ENCODE measurements at places on chromosomes 3 and 15.

- peaks cover 8% of the 10 kb centered on the region for H3K27me3 ChIP-seq
- H3K4me1 ChIP-seq, result no peaks in the 10 kb centered on the region
- DNase-seq, result no peak
- no peaks in the 10 kb centered on the region for H3K36me3 ChIP-seq
These were observed 95.8 kb upstream of the TNFAIP8L3 start for GRCh38 chr15:51190424-51191068.

DNA sequence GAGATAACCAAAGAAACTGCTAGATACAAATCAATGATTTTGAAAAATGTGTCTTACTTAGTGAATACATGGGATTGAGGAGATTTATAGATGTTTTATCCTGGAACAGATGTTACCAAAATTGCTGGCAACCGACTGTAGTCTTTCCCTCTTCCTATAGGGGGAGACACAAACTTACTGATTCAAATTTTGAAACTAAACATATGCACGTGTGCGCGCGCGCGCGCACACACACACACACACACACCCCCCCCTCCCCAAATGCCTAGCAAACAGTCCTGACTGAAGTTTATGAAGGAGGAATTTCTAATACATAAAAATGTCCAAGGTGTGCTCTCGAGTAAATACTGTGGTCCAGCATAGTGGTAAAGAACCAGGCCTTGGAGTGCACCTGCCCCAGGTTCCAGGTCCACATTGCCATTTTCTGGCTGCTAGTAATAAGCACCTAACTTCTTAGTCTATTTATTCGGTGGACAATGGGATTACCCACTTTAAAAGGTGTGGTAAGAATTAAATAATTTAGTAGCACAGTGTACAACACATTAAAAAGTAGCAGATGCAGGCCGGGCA is 18.5 kb upstream of the C3orf62 start:
- H3K36me3 ChIP-seq, result peaks cover 44% of the 10 kb centered on the region
- peak; percentile 83 for DNase-seq
- no peak overlapping the region for H3K27ac ChIP-seq
- H3K27me3 ChIP-seq, result no peaks in the 10 kb centered on the region
- H3K4me1 ChIP-seq, result no peaks in the 10 kb centered on the region

DNA sequence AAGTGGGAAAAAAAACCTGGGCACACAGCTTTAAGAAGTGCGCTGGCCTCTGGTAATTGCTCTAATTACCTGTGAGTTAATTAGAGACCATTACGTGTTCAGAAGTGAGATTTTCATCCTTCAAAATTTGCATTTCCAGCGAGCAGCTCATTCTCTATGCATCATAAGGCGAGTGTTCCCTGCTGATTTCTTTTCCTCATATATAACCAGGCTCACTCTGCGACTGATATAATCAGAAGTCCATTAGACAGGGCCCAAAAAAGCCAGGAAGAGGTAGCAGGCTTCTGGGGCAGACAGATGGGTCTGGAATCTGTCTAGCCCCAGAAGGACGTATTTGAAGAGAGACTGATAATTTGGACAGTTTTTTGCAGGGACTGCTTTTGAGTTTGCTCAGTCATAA is 158.7 kb downstream of the MTHFS start:
- no peaks in the 10 kb centered on the region for H3K36me3 ChIP-seq
- H3K27ac ChIP-seq, result no peak overlapping the region
- H3K4me1 ChIP-seq, result no peaks in the 10 kb centered on the region
- peaks cover 4% of the 10 kb centered on the region for H3K27me3 ChIP-seq
- DNase-seq, result no peak

GRCh38 chr15:66167854-66168253 is 85.7 kb downstream of the MEGF11 start:
- no peak overlapping the region for H3K27ac ChIP-seq
- no peaks in the 10 kb centered on the region for H3K36me3 ChIP-seq
- no peak overlapping the region for H3K4me3 ChIP-seq

DNA sequence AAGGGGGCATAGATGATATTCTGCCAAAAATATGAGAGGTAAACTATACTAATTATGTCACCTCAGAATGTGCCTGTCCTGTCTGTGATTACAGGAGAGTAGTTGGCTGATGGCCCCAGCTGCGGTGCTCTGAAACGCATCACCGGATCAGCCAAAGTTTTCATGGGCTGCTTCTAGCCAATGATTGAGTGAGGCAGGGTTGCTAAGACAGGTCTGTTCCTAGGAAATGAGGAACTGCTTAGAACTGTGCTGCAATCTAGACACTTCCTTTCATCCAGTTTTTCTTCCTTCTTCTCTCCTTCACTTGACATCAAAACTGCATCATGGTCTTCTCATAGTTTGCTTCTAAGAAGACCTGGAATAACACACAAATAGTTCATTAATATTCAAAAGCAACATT is 124.0 kb downstream of the KCNH8 start:
- H3K27me3 ChIP-seq, result no peaks in the 10 kb centered on the region
- H3K4me3 ChIP-seq, result no peak overlapping the region
- H3K36me3 ChIP-seq, result no peaks in the 10 kb centered on the region
- H3K27ac ChIP-seq, result no peak overlapping the region
- H3K4me1 ChIP-seq, result no peaks in the 10 kb centered on the region
- DNase-seq, result no peak

DNA sequence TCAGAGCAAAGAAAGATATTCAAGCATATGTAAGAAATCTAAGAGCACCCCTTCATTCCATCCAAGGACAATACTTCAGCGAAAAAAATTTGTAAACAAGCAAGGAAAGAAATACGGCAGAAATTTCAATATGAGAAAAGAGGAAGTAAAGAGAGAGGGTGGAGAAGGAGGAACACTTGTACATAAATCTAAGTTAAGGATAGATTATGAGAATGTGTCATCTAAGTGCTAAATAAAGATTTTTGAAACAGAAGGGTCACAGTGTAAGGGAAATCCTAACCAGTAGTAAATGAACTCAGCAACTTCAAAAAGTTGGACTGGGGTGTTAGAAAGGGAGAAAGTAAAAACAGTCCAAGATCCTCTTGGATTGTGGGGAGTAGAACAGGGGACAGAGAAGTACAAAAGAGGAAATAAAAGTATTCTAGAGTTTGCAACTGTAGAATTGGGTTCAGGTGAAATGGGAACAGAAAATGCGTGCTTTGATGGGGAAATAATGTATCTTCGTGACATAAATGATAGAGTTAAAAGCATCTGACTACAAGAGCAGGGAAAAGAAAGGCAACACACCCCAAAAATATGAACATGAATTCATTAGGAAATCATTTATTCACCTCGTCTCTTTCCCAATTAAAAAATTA is 68.5 kb upstream of the ATP13A5 start:
- no peaks in the 10 kb centered on the region for H3K27me3 ChIP-seq
- H3K4me1 ChIP-seq, result no peaks in the 10 kb centered on the region

DNA sequence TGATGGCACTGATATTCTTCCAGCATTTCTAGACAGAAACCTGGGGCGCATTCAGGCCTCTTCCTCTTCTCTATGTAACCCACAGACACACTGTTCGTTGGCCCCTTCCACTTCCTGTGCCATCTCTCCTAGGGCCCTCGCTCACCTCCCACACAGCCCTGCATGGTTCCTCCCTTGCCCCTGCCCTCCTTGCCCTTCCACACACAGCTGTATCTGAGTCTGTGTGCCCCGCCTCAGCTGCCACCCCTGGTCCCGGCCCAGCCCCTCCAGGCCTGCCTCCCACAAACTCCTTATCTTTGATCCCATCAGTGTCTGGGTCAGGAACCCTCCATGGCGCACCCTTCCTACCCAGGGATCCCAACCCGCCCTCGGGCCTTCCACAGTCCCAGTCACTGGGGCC is 37.9 kb downstream of the RAB6B start:
- H3K36me3 ChIP-seq, result no peaks in the 10 kb centered on the region
- H3K4me1 ChIP-seq, result peaks cover 12% of the 10 kb centered on the region
- no peak overlapping the region for H3K27ac ChIP-seq
- H3K27me3 ChIP-seq, result no peaks in the 10 kb centered on the region

- DNase-seq, result no peak
- H3K4me1 ChIP-seq, result peaks cover 16% of the 10 kb centered on the region
- H3K27me3 ChIP-seq, result peaks cover 21% of the 10 kb centered on the region
- no peak overlapping the region for H3K27ac ChIP-seq
- peak overlapping the region; percentile 37 for H3K4me3 ChIP-seq
These were observed 69.0 kb downstream of the SQOR start for GRCh38 chr15:45703670-45704328.

DNA sequence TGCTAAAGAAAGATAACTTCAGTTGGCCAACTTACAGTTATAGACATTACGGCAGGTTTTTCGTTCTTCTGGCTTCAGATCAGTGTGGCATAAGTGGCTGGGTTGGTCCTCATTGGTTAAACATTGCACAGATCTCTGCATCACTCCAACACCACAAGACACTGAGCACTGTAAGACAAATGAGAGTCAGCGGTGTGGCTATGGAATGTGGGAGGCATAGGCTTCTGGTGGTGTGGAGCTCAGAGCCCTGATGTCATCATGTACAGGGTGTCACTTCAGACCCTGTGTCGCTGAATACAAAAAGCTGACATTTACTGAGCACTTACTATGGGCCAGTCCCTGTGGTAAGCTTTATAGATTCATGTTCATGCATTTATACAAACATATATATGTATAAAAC is 146.0 kb downstream of the ADAMTS9 start:
- H3K4me3 ChIP-seq, result no peak overlapping the region
- no peaks in the 10 kb centered on the region for H3K4me1 ChIP-seq
- no peaks in the 10 kb centered on the region for H3K36me3 ChIP-seq
- no peak overlapping the region for H3K27ac ChIP-seq
- no peak for DNase-seq

DNA sequence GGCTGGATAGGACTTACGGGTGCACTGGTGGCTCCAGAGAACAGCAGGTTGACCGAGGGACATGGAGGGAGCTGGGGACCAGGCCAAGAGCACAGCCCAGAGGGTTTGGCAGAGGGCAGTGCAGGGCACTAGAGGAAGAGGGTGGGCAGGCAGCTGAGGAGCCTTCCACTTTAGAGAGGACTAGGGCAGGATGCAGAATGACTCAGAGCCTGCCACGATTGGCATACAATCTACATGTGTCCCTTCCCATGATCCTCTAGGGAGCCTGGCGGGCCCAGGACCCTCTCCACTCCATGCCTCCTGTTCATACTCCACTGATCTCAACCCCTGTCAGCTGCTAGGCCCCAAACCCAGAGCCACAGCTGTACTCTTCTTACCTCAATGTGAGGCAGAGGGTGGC is 14.4 kb upstream of the APEH start:
- no peak for DNase-seq
- peaks cover 12% of the 10 kb centered on the region for H3K4me1 ChIP-seq
- no peak overlapping the region for H3K4me3 ChIP-seq
- no peak overlapping the region for H3K27ac ChIP-seq
- H3K27me3 ChIP-seq, result no peaks in the 10 kb centered on the region
- H3K36me3 ChIP-seq, result no peaks in the 10 kb centered on the region

GRCh38 chr3:127069814-127070440 is 87.0 kb downstream of the PLXNA1 start:
- H3K27me3 ChIP-seq, result peaks cover 18% of the 10 kb centered on the region
- no peaks in the 10 kb centered on the region for H3K36me3 ChIP-seq
- no peak overlapping the region for H3K4me3 ChIP-seq
- DNase-seq, result no peak
- no peaks in the 10 kb centered on the region for H3K4me1 ChIP-seq
- H3K27ac ChIP-seq, result no peak overlapping the region

- peak; percentile 21 for DNase-seq
- H3K27ac ChIP-seq, result no peak overlapping the region
- H3K36me3 ChIP-seq, result peaks cover 26% of the 10 kb centered on the region
- no peaks in the 10 kb centered on the region for H3K4me1 ChIP-seq
- H3K27me3 ChIP-seq, result no peaks in the 10 kb centered on the region
These were observed 137.8 kb downstream of the DMXL2 start for GRCh38 chr15:51484781-51485180.

- H3K4me3 ChIP-seq, result no peak overlapping the region
- H3K36me3 ChIP-seq, result no peaks in the 10 kb centered on the region
- H3K27me3 ChIP-seq, result no peaks in the 10 kb centered on the region
- DNase-seq, result no peak
- no peaks in the 10 kb centered on the region for H3K4me1 ChIP-seq
These were observed 140.4 kb upstream of the MBNL1 start for GRCh38 chr3:152128356-152128755.

DNA sequence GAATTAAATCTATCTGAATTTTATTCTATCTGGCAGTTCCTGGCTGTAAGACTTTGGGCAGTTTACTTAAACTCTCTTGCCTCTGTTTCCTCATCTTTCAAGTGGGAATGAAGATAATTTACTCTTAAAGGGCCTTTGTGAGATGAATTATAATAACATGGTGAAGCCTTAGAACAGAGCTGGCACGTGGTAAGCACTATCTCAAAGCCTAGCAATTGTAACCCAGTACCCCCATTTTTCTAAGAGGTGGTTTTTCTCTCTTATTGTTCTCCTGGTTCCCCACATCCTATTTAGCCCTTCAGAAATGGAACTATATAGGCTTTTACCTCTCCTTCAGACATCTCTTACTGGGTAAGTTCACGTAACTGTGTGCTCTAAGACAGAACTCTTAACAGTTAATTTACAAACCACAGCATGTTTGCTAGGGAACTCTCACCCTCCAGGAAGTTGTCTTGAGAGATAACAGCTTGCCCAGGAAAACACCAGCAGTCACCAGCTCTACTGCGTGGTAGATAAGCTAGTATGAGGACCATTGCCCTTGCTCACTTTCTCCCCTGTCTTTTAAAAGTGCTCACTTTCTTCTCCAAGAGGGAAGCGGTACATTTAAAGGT is 12.3 kb upstream of the CRBN start:
- no peaks in the 10 kb centered on the region for H3K36me3 ChIP-seq
- H3K4me1 ChIP-seq, result peaks cover 54% of the 10 kb centered on the region
- DNase-seq, result peak; percentile 95
- no peak overlapping the region for H3K4me3 ChIP-seq
- no peaks in the 10 kb centered on the region for H3K27me3 ChIP-seq

GRCh38 chr15:92655178-92655995 is at the start of gene FAM174B:
Gene FAM174B, minus strand, starts transcription at chr15:92655775.
- H3K4me3 ChIP-seq, result peak within 1 kb of the TSS; percentile 61
- H3K27me3 ChIP-seq, result peaks cover 13% of the 10 kb centered on the region
- H3K4me1 ChIP-seq, result peaks cover 24% of the 10 kb centered on the region
- H3K27ac ChIP-seq, result no peak within 1 kb of the TSS

GRCh38 chr3:161392853-161393252 is 21.5 kb upstream of the SPTSSB start:
- no peak overlapping the region for H3K4me3 ChIP-seq
- H3K36me3 ChIP-seq, result no peaks in the 10 kb centered on the region
- no peak for DNase-seq
- H3K27ac ChIP-seq, result no peak overlapping the region

DNA sequence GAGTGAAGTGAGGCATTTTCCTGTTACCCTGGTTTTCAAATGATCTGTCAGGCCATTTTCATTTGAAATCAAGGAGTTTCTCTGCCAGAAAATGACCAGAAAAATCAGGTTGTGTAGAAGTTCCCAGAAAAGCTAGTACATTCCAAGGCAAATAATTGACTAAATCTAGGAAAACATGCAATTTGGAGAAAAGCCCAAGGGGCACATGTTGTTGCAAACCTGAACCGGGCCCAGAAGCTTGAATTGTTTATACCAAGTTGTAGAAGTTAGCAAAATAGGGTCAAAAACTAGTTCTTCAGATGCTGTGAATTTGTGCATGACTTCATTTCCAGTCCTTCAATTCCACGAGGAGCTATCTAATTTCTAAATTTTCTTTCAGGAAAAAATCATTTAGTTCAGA is 31.0 kb downstream of the TRIM42 start:
- DNase-seq, result no peak
- no peak overlapping the region for H3K4me3 ChIP-seq
- H3K27me3 ChIP-seq, result peaks cover 2% of the 10 kb centered on the region
- no peaks in the 10 kb centered on the region for H3K36me3 ChIP-seq
- no peak overlapping the region for H3K27ac ChIP-seq

GRCh38 chr15:99438691-99439523 is 126.9 kb upstream of the MEF2A start:
- H3K27me3 ChIP-seq, result no peaks in the 10 kb centered on the region
- DNase-seq, result no peak
- no peak overlapping the region for H3K4me3 ChIP-seq
- H3K4me1 ChIP-seq, result no peaks in the 10 kb centered on the region
- no peaks in the 10 kb centered on the region for H3K36me3 ChIP-seq

- H3K4me3 ChIP-seq, result no peak overlapping the region
- H3K27ac ChIP-seq, result no peak overlapping the region
- no peaks in the 10 kb centered on the region for H3K4me1 ChIP-seq
- no peaks in the 10 kb centered on the region for H3K36me3 ChIP-seq
These were observed 201.4 kb upstream of the STT3B start for GRCh38 chr3:31331278-31331677.
